Activated naive CD4-positive, alpha-beta T cell (primary cell): ENCODE measurements at places on chromosomes 7 and 10.

DNA sequence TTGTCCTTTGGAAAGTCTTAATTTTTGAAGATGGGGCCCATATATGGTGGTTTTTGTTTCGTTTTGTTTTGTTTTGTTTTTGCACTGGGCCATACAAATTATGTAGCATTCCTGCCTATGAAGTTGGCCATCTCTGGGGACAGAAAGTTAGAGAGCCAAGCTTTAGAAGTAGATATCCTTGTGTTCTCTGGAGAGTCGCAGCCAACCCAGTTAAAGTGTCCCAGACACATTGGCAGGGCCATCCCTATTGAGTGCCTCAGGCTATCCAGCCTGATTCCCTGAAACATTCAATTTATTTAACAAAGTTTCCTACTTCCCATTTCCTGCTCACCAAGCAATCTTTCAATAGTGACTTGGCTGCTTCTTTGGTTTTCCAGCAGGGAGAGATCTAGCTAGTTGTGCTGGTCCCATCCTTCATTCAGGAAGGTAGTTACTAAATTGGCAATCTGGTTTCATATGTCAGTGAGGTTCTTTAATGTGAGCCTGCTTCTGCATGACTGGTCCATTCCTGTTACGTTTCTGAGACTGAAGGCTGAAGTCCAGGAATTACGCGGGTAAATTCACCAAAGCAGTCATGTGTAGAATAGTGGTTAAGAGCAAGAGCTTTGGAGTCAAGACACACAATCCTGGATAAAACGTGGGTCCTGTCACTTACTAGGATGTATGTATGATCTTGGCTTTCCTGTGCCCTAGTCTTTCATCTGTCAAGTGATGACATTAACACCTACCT lies 49.3 kb upstream of the HBP1 start:
- DNase-seq, result no peak

DNA sequence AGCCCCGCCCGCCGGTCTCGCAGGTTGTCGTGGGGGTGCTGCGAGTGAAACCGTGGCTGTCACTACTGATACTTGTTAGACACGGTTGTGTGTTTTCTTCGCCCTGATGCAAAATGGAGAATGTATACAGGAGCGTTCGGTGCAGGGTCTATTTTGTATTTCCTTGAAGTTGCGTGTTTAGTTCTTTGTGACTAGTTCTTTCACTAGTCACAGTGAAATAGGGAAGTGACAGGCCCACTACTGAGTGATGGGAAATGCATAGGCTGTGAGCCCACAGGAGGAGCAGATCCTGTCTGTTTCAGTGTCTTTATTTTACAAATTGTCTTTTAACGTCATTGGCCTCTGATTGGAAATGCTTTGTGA lies 675 bp downstream of the ABRAXAS2 start:
- no peak for DNase-seq

DNA sequence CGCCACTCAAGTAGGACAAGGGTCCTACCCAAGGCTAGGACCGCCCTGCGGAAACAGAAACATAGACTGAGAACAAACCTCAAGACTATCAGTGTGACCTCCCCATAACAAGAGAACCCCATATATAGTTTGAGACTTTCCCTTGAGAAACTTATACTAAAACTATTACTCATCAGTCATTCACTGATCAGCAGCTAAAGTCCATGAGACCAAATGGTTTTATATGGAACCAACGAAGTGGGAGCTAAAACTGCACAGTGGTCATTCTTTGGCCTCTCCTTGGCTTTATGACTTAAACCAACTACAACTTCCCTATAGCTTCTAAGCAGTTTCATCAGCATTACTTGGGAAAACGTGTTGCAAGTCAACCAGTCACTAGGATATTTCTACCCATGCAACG lies 13.7 kb upstream of the ZSCAN21 start:
- DNase-seq, result no peak

DNA sequence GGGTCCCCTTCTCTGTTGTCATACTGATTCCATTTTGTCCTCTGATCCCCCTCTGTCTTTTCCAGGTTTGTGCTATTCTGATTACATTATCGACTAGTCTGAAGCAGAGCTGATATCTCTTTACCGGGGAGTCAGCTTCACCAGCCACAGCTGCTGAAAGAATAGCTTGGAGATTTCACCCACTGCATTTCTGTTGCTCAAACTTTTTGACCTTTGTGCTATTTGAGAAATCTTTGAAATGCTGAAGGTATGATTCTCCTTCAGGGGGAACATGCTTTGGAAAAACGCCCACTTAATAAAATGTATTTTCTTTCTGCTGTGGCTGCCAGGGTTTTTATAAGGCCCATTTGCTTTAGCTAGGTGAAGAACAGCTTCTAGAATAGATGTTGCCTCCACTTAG lies 197.8 kb upstream of the TCF7L2 start:
- DNase-seq, result no peak

DNA sequence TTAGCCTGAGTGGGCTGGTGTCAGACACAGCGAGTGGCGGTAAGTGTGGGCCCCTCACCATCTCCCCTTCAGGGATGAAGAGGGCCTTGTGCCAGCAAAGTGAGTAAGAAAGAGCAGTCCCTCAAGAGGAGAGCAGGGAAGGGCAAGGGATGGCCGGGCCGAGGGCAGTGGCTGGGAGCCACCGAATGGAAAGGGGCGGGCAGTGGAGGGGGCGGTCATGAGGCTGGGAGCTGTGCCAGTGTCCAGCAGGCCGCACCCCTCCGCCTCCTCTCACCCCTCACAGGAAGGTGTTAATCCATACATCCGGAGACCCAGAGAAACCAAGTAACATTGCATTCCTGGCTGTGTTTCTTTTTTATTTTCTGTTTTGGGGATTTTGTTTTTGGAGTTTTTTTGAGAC lies 28.6 kb upstream of the RASGEF1A start:
- no peak for DNase-seq

DNA sequence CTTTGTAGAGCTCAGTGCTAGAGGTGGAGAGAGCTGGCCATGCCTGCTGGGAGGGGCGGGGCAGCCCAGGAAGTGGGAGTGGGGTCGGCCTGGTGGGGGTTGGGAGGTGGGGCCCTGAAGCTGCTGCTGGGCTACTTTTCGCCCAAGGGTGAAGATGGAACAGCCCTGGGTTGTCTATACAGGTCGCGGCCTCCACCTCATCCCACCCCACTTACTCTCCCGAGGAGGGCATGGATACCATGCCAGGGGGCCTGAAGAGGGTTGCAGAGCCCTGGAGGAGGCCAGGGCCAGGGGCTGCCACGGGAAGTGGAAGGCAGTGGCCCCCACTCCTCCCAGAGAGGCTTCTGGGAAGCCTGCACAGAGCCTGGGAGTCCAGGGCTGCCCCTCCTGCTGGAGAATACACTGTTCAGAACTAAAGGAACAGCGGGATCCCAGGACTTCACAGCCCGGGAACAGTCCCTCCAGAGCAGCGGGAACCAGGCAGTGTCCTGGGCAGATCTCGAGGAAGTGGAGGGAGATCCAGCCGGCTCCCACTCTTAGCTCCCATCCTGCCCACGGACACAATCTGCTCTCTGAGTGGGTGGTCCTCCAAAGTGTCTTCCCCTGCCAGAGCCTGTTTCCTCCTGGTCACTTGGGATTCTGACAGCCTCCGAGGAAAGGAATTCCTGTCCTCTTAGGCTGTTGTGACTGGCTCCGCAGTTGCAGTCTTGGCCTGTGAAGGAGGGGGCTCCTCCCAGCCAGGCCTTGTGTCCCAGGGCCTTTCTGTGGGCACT lies 23.5 kb downstream of the MAT1A start:
- DNase-seq, result no peak

- DNase-seq, result no peak
Measured at GRCh38 chr7:44167920-44168319, 21.3 kb downstream of the GCK start.

- DNase-seq, result no peak
Measured at GRCh38 chr7:5586279-5586962, 162.8 kb upstream of the TNRC18 start.

DNA sequence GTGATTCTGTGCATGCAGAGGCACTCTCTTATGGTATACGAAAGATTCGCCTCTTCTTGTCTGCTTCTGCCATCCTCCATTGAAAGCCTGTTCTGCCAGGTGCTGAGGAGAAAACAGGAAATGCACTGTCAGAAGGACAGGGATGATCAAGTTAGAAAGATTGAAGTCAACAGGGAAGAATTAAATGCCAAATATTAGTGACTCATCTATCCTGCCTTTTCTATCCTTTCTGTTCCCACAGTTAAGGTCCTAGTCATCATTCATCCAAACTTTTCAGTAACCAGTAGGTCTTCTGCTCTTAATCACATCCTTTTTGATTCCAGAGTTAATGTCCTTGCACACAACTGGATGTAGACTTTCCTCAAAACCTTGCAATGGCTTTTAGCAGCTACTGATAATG lies 4.8 kb upstream of the ZNF783 start:
- DNase-seq, result no peak

DNA sequence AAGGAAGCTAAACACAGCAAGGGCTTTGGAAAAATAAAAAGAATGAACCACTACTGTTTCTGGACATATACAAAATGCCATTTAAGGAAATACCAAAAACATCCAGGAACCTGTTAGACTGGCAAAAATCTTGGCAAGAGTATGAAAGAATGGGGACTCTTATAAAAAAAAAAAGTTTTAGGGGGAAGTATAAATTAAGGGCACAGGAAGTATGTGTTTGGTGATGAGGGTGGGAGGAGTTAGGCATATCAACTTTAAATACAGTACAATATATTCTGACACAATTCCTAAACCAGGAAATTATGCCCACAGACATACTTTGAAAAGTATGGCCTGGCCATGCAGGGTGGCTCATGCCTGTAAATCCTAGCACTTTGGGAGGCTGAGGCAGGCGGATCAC lies 74.2 kb downstream of the WAPL start:
- DNase-seq, result no peak

- no peak for DNase-seq
Measured at GRCh38 chr10:100575585-100576281, 40.0 kb downstream of the HIF1AN start.

GRCh38 chr7:124171068-124171467 lies 138.2 kb upstream of the TMEM229A start:
- no peak for DNase-seq

DNA sequence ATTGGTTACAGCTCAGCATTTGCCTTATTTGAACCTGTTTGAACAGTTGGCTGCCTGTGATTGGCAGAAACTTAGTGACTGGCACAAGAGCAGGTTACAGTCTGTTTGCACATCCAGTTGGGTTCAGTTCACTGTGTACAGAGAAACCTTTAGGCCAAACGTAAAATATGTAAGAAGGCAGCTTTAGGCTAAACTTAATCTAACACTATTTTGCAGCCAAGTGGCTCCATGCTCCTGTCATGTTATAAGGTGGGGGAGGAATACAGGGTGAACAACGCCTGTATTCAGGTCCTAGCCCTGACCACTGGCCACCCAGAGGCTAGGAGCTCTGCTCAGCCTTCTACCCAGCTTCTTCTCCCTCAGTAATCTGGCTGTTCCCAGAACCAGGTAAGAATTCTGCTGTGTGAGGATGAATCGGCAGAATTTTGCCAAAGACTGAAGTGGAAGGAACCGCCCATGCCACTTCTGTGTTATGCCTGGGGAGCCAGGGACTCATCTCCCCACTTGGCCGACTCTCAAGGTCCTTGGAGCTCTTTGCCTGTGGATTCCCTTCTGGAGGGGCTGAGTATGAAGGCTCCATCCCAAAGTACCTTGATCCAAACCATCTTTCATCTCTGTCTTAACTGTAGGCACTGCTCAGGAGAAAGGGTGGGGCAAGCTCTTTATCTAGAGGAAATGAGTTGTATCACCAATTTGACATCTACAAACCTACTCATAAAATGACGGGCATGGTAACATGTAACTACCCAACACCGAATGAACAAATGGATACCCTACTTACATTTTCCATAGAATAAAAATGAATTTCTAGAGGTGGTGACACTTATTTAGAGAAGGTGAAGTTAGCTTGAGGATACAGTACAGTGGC lies 164.4 kb upstream of the NAMPT start:
- DNase-seq, result no peak

DNA sequence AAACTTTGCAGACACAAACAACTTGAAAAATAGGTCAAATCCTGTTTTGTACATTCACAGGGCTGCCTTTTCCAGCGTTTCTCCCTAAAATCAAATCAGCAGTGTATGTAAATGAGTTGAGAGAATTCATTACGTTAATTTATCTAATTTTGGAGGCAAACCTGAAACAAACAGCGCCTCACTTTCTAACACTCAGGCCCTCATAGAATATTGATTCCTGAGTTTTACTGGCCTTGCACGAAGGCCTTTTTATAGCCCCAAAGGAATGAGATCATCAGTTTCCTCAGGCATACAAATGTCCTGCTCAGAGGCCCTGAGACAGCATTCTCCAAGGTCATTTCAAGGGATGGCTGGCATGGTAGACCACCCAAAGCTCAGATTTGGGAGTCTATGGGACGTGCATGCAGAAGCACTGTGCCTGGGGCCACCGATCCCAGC lies 131.7 kb upstream of the CHST15 start:
- DNase-seq, result no peak

DNA sequence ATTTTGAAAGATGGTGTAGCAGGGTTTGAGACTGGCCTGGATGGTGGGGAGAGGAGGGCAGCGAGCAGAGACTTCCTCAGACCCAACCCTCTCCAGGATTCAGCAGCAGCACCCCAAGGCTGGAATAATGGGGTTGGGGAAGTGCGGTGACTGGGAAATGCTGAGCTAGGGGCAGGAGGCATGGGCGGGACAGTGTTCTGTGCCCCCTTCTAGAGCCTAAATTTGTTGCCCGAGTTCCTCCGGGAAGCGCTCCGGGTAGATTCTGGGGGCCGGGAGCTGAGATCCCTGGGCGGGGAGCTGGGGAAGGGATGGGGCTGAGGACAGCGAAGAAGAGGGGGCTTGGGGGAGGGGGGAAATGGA lies at the start of gene CHAT:
TSS of gene CHAT (plus strand) at position 156 of the 360 bp plus-strand sequence. CDS start at position 309, 153 bp downstream.
- no peak for DNase-seq

GRCh38 chr7:54932818-54933543 lies 85.8 kb upstream of the EGFR start:
- no peak for DNase-seq

DNA sequence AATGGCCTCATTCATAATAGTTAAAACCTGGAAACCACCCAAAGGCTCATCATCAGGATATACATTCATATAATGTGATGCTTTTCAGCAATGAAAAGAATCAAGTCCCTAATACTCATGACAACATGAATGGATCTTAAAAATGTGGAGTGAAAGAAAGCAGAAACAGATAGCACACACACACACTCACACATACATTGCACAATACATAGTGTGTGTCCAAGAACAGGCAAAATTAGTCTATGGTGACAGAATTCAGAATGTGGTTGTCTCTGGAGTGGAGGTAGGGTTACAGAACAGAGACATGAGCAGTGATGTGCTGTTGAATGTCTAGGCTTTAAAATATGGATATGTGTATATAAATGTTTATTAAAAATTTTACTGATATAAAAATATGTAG lies 419.9 kb upstream of the PCDH15 start:
- no peak for DNase-seq
